Activated CD4-positive, alpha-beta memory T cell treated with anti-CD3 and anti-CD28 coated beads, Interleukin-2, amount 10 ng/mL, durations not matched to agents 7 days and 5 days (primary cell): ENCODE measurements at places on chromosomes 4 and X. TPM values are rescaled to one million over a fixed set of nuclear protein-coding genes. Genes with fewer than 3 reads are reported as not detected.

DNA sequence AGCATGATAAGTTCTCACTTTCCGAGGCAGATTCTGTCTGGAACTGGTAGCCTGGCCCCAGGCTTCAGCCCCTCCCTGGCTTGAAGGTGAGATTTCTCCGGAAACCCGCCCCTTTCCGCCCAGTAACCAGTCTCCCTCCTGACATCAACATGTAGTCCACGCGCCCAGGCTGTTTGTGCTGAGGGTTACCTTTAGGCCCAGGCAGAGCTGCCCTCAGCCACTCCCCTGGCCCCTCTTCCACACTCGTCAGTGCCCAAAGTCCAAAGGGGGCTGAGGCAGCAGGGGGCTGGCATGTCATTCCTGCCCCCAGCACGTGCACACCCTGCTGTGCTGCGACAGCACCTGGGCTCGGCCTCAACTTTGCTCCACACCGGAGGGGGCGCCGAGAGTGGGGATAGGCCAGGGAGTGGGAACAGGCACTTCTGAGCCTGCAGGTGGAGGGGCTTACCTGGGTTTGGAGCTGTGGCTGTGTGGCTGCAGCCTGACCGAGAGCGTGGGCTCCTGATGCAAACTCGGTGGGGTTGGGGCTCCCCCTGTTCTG, 69.5 kb upstream of the ANK2 start:
- H3K27me3 ChIP-seq, result peaks cover 3% of the 10 kb centered on the region
- no peak for DNase-seq

Gene CT45A1
- total RNA-seq, result not detected

Gene PAK3
- total RNA-seq, result 2.0 TPM

DNA sequence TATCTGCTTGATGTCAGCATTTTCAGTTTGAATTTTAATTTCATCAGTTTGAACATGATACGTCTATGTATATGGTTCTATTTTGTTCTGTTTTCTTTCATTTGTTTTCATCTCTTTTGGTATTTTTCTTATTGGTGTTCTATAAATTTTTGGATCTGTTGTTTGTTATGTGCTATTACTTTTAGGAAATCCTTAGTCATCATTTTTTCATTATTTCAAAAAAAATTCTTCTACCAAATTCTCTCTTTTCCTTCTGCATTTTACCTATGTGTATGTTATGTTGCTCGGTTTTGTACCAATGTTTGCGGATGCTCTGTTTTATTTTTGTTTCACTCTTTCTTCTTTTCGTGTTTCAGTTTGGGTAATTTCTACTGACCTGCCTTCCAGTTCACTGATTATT, 32.8 kb downstream of the NPY2R start:
- H3K36me3 ChIP-seq, result no peaks in the 10 kb centered on the region
- H3K4me1 ChIP-seq, result no peaks in the 10 kb centered on the region
- DNase-seq, result no peak
- no peaks in the 10 kb centered on the region for H3K27me3 ChIP-seq
- no peak overlapping the region for H3K27ac ChIP-seq

- H3K36me3 ChIP-seq, result no peaks in the 10 kb centered on the region
- no peaks in the 10 kb centered on the region for H3K27me3 ChIP-seq
- no peaks in the 10 kb centered on the region for H3K4me1 ChIP-seq
- no peak overlapping the region for H3K4me3 ChIP-seq
- no peak overlapping the region for H3K27ac ChIP-seq
These were observed 72.7 kb upstream of the BOD1L1 start for GRCh38 chr4:13700021-13700857.

Gene AFM
- total RNA-seq, result not detected

Gene NAP1L5
- total RNA-seq, result 5.4 TPM

- no peaks in the 10 kb centered on the region for H3K27me3 ChIP-seq
- H3K36me3 ChIP-seq, result no peaks in the 10 kb centered on the region
- no peaks in the 10 kb centered on the region for H3K4me1 ChIP-seq
- H3K27ac ChIP-seq, result no peak overlapping the region
- DNase-seq, result no peak
These were observed 871.3 kb downstream of the RAB28 start for GRCh38 chr4:12612876-12613275.

Gene NIPAL1
- 0.78 TPM for total RNA-seq

- no peaks in the 10 kb centered on the region for H3K27me3 ChIP-seq
- H3K4me3 ChIP-seq, result no peak overlapping the region
- DNase-seq, result no peak
- H3K27ac ChIP-seq, result no peak overlapping the region
- no peaks in the 10 kb centered on the region for H3K4me1 ChIP-seq
These were observed 723.6 kb downstream of the TRAM1L1 start for GRCh38 chr4:116361790-116362189.

DNA sequence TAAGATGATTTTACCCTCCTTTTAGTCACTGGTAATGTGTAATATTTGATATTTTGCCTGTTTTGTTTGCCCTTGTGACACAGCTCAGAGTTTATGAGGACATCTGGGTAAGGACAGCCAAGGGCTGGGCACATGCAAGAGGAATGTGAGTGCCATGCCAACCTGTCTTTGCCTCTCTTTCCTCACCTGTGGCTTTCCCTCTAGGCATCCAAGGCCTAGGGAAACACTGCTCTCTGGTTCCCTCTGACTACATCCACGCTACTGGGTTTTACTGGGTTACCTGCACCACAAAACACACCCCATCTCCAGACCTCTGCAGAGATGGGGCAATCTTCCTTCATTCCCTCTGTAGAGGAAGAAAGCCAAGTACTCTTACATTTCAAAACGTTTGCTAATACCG, 7.7 kb downstream of the HPGDS start:
- peaks cover 21% of the 10 kb centered on the region for H3K4me1 ChIP-seq
- no peak overlapping the region for H3K4me3 ChIP-seq
- no peak for DNase-seq
- no peak overlapping the region for H3K27ac ChIP-seq
- no peaks in the 10 kb centered on the region for H3K36me3 ChIP-seq

Gene SLC6A14
- total RNA-seq, result not detected

DNA sequence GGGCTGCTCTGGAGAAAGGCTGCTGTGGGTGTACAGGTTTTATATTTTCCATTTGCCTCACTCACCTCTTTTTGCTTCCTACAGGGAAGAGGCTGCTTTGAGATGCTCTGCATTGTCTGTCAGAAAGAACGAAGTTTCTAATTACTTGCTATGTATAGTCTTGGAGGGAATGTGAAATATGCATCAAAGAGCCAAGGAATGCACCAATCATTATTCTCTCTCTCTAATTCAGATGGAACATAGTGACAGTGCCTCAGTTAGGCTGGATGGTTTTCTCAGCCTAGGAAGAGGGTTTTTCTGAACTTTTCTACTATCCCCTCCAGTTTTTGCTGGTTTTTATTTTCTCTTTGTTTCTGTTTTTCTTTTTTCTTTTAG, 106.8 kb upstream of the SLC4A4 start:
- H3K27me3 ChIP-seq, result peaks cover 3% of the 10 kb centered on the region
- H3K4me3 ChIP-seq, result no peak overlapping the region
- no peak for DNase-seq
- H3K27ac ChIP-seq, result no peak overlapping the region
- H3K4me1 ChIP-seq, result no peaks in the 10 kb centered on the region

Gene OTUD6A
- total RNA-seq, result not detected

Gene F8A2
- not detected for total RNA-seq

Gene CC2D2A
- total RNA-seq, result not detected
